Naive thymus-derived CD4-positive, alpha-beta T cell (primary cell): ENCODE measurements at places on chromosomes 6 and 20. TPM values are rescaled to one million over a fixed set of nuclear protein-coding genes. Genes with fewer than 3 reads are reported as not detected.

GRCh38 chr20:13356591-13356990 lies 135.5 kb downstream of the ISM1 start:
- DNase-seq = no peak

GRCh38 chr6:56852260-56853010 lies 102.5 kb upstream of the BEND6 start:
- no peak for DNase-seq

- DNase-seq = no peak
Observed at GRCh38 chr6:98928688-98929087, 19.1 kb downstream of the FBXL4 start.

Gene ATP9A
- total RNA-seq = 0.05 TPM

- no peak for DNase-seq
Observed at GRCh38 chr6:168934660-168935627, 318.7 kb downstream of the THBS2 start.

- DNase-seq = no peak
Observed at GRCh38 chr6:91042656-91043055, 455.8 kb upstream of the MAP3K7 start.

DNA sequence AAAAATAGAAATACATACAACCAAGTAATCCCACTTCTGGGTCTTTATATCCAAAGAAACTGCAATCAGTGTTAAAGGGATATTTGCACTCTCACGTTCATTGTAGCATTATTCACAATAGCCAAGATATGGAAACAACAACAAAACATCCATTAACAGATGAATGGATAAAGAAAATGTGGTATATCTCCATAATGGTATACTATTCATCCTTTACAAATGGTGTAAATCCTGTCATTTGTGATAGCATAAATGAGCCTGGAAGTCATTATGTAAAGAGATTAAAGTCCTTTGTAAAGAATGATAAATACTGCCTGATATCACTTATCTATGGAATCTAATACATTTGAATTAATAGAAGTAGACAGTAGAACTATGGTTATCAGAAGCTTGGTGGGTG lies 327.7 kb downstream of the UTRN start:
- no peak for DNase-seq

GRCh38 chr20:50982363-50982762 lies 23.7 kb downstream of the MOCS3 start:
- DNase-seq = no peak

DNA sequence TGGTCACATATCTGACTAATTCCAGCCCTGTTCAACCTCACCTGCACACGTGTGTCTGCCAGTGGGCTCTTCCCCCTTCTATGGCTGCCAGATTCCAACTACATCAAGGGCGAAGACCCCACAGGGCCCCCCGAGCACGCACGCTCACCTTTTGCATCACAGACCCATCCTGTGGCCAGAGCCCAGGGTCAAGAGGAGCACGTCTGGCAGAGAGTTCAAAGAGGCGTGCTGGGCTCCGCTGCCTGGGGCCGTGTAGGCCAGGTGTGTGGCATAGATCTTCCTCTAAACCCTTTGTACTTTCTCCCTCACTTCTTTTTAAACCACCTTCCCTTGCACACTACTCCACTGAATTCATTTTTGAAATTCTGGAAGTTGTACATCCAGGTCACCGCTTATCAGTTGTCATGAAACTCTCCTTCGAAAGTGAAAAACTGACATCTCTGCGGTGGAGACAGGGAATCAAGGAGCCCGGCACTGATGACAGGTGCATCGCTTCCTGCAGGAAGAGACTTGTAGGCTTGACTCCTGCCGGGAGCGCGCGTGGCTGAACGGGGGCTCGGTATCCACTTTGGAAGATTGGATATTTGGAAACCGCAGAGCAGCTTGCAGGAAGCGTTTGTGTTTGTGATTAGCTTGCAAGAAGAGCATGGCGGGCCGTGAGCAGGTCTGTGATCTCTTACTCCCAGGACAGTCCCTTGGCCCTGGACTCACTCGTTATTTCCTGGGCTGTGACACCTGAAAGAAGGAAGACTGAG lies 397.2 kb downstream of the CDH4 start:
- DNase-seq = no peak

DNA sequence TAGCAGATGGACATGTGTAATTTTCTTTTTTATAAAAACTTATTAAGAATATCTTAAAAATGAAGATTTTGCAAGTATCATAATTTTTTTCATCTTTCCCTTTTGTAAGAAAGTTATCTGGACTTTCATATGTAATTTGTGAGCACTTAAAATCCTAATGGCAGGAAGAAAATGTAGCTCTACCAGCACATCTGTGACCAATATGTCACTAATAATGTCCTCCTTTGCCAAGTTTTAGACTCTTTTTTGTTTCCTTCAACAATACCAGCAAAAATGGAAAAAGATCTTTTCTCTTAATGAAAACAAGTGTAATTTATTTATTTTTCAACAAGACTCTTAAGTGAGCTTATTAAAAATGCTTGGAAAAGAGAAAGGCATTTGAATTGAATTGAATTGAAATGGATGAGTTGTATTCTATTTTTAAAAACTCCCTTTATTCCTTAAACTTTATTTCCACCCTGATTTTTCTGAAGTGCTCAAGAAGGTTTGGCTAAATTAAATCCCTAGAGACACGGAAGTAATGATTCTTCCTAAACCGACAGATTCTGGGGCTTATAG lies 110.7 kb downstream of the KIF6 start:
- DNase-seq = no peak

Gene CST3
- total RNA-seq = 20.5 TPM

Gene SLC22A16
- total RNA-seq = not detected

DNA sequence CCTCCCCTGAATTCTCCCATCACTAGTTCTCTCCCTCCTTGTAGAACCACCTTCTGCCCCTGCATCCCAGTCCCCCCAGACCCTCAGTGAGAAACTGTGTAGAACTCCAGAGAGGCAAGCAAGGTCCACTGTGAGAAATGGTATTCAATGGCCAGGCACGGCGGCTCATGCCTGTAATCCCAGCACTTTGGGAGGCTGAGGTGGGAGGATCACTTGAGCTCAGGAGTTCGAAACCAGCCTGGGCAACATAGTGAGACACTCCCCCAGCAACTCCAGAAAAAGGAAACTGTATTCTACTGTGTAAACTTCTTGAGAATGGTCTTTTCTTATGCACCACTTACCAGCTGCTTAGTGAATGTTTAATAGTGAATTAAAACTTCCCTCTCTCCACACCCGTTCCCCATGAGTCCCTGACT lies 8.2 kb upstream of the CD83 start:
- DNase-seq = no peak

DNA sequence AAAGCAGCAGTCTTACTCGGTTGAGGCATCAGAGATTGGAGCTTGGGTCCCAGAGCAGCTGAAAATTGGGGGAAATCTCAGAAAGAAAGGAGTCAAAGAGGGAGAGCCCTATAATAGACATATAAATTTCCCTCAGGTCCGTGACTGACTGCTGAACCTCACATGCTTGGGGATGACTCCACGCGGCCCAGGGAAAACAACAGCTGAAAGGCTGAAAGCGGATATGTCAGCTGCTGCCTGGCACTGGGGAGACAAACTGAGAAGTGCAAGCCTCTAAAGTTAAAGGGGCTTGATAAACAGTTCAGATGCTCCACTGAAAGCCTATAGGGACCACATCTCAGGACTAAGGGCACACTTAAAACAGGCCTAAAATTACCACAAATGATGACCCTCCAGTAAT lies 255.9 kb upstream of the RIN2 start:
- DNase-seq = no peak

DNA sequence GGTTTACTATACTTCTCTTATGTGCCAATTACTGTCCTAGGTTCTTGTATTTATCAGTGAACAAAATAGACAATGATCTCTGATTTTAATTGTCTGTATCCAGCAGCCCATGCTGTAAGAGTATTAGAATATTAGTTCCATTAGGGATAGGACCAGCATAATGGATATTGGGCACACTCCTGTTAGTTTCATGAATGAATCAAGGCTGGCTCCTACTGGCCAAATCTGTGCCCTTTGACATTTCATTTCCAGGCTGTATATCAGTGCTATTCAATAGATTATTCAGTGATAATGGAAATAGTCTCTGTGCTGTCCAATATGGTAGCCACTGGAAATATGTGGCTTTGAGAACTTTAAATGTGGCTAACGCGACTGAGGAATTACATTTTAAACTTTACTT lies 1007.9 kb upstream of the FLRT3 start:
- DNase-seq = no peak

DNA sequence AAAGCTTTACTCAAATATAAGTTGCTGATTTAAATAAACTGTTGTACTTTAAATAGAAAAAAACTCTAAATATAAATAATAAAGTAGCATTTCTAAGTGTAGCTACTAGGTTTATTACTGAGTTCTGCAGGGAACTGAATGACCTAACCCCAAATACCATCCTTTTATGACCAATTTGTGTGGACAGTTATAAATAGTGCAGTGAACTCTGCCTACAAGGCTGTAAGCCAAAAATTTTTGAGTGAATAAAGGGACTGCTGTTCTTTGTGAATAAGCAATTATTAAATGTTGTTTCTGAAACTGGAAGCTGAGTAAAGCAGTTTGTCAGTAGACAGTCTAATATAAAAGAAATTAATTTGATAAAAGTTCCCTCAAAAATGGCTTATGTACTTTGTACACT lies 90.8 kb upstream of the ELOVL5 start:
- DNase-seq = no peak

DNA sequence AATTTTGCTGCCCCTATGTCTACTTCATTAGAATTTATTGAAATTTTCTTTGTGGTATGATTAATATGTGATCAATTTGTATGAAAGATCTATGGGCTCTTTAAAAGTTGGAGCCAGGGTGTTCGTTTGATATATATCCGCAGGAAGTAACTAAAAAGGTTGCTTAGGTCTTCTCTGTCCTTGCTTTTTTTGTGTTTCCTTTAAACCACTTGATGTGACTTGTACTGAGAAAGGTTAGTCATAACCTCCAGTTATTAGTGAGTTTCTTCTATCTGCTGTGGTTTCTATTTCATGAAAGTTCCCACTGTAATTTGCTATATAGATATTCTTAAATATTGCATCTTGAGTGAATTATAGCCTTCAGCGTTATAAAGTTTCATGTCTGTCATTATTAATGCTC lies 585.3 kb upstream of the ARID1B start:
- peak; percentile 39 for DNase-seq

- DNase-seq = no peak
Observed at GRCh38 chr6:9025228-9025627, 589.9 kb upstream of the SLC35B3 start.

- DNase-seq = no peak
Observed at GRCh38 chr20:56689318-56689717, 60.2 kb downstream of the TFAP2C start.

Gene CTAGE9
- total RNA-seq = not detected

DNA sequence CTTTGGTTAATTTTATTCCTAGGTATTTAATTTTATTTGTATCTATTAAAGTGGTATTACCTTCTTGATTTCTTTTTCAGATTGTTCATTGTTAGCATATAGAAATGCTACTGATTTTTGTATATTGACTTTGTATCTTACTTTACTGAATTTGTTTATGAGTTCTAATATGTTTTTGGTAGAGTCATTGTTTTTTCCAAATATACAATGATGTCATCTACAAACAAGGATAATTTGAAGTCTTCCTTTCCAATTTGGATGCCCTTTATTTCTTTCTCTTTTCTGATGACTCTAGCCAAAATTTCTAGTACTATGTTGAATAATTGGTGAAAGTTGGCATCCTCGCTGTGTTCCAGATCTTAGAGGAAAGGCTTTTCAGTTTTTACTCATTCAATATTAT lies 43.0 kb upstream of the HMGCLL1 start:
- no peak for DNase-seq

DNA sequence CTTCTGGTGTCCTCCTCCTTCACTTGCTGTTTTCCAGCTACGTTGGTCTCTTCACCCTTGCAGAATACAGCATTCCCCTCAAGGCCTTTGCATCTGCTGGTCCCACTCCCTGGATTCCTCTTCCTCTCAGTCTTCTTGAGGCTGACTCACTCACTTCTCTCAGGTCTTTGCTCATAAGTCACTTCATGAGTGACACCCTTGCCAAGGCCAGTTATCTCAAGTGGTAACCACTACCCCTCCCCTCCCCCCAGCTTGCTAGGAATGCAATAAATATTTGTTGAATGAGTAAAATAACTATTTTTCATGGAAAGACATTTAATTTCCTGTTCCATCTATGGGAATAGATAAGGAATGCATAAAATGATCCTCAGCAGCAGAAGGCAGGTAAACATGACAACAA lies 131.7 kb downstream of the PLCB4 start:
- DNase-seq = no peak

Gene PAK5
- not detected for total RNA-seq

GRCh38 chr20:19321176-19321575 lies 108.7 kb downstream of the SLC24A3 start:
- no peak for DNase-seq

- DNase-seq = no peak
Observed at GRCh38 chr6:36343109-36343680, 6.5 kb upstream of the BNIP5 start.

DNA sequence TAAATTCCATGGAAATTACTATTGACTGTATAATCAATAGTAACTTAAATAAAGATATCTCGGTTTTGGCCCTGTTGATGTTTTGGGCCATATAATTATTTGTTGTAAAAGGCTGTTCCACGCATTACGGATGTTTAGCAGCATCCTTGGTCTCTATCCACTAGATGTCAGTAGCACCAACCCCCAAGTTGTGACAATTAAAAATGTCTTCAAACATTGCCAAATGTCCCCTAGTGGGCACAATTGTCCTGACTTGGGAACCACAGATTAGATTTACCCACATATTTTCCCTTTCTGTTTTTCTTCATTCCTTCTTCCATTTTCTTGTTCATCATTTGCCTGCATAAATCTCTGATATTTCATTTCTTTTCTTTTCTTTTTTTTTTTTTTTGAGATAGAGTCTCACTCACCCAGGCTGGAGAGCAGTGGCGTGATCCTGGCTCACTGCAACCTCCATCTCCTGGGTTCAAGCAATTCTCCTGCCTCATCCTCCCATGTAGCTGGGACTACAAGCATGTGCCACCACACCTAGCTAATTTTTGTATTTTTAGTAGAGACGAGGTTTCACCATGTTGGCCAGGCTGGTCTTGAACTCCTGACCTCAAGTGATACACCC lies 13.6 kb upstream of the WFDC8 start:
- DNase-seq = no peak

DNA sequence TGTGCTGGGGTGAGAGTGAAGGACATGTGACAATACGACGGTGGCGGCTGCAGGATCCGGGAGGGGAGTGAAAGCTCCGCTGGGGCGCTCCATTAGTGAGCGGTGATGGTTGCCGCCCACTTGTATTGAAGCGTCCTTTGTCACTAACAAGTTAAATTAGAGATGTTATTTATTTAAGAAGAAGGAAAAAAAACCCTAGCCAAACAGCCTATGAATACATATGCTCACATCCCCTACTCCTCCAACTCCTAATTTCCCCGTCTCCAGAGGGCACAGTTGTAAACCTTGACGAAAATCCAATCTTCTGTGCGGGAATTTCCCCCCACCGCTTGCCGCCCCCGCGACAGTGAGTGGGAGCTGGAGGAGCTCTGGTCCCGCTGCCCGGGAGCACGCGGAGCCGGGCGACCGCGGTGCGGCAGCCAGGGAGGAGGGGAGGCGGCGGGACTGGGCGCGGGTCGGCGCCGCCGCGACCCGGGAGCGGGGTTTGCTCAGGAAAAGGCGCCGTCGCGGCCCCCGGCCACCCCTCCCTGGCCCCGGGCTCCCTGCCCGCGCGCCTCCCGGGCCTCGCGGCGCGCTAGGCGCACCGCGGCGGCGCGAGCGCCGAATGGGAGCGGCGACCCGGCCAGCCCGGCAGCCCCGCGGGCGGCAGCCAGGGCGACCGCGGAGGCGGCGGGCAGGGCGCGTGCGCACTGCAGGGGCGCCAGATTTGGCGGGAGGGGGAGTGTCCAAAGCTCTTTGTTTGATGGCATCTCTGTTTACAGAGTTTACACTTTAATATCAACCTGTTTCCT lies at the start of gene MYB:
MYB (plus strand) TSS at position 767 of the 791 bp plus-strand sequence. CDS start 206 bp downstream, outside the sequence.
- peak; percentile 45 for DNase-seq

- no peak for DNase-seq
Observed at GRCh38 chr6:98824902-98825599, 9.3 kb upstream of the POU3F2 start.
